Mucosa of gallbladder (tissue), 1 donor: ENCODE measurements at places on chromosomes 12 and 14. TPM values are rescaled to one million over a fixed set of nuclear protein-coding genes. Genes with fewer than 3 reads are reported as not detected.

Gene SMOC1
- total RNA-seq, result 3.1 TPM

Gene RASAL1
- total RNA-seq, result 0.92 TPM

Gene GLI1
- total RNA-seq, result 6.2 TPM

DNA sequence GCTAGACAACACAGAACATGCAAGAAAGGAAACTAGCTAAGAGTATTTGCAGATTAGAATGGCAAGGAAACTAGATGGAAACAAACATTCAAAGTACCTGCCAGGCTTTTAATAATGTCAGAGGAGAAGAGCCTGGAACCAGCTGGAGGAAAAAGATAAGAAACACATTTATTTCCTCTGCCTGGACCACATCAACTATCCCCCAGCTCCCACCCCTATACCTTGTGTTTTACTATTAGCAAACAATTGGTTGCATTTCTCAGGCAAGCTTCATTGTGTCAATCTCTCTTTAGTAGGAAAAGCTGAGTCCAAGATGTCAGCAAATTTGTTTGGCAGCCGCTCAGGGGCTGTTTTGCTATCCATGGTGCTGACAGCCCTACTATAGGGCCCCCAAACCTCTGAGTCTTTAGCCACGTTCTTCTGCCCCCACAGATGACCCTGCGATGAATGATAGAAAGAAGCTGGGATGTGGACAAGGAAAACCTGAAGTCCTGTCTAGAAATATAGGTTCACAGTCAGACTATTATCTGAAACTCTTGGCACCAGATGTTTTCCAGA is 11.6 kb upstream of the SYNDIG1L start:
- no peak for DNase-seq

DNA sequence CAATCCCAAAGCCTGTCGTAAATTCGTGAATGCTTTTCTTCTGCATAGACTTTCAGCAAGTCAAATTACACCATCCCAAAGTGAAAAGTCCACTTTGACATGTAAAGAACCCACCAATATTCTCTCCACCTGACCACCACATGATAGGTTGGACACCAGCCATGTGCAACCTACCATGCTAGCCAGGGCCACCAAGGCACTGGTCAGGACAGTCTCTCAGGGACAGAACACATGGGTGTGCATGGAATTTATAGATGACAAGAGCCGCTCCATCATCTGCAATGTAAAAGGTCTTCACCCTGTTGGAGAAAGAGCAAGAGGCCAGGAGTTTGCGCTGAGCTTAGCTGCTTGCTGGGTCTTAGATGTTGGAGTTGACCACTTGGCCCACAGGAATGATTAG is 5.4 kb upstream of the KRT76 start:
- DNase-seq, result no peak

GRCh38 chr12:80494836-80495235 is 50.8 kb downstream of the PTPRQ start:
- no peak for DNase-seq

GRCh38 chr12:21337453-21337852 is 2.7 kb upstream of the SLCO1A2 start:
- DNase-seq, result no peak

DNA sequence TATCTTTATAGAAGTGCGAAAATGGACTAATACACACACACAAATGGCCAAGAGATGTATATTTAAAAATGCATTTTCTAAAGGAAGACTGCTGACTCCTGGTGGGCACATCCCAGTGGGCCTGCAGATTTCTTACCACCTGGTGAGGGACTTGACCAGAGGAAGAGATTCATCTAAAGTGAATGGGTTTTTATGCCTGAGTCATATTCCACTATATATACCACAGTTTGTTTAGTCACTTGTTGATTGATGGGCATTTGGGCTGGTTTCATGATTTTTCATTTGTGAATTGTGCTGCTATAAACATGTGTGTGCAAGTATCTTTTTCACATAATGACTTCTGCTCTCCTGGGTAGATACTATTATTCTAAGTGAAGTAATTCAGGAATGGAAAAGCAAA is 277.3 kb downstream of the SLC16A7 start:
- no peak for DNase-seq

DNA sequence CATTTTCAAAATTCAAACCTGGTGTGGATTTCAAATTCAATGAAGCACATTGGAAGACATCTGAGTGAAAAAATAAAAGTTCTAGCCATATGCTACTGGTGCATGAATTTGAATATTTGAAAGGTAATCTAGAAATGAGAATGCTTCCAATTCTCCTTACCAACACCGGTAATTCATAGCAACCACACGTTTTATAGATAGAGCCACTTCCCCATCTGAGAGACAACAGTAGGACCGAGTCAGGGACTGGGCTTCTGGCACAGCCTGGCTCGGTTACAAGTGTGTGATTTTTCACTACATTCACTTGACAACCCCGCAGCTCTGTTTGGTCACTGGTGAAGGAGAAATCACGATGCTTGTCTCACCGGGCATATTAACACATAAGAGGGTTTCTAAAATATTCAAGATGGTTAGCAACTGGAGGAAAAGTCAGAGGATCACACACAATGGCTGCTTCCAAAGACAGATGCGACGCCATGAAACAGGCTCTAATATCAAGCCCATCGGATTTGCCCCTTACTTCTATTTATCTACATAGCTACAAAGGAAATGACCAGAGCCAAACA is 86.5 kb upstream of the FOXN3 start:
- no peak for DNase-seq
